ENCODE measurements at places on chromosomes 5 and 9. TPM values are rescaled to one million over a fixed set of nuclear protein-coding genes. Genes with fewer than 3 reads are reported as not detected.

DNA sequence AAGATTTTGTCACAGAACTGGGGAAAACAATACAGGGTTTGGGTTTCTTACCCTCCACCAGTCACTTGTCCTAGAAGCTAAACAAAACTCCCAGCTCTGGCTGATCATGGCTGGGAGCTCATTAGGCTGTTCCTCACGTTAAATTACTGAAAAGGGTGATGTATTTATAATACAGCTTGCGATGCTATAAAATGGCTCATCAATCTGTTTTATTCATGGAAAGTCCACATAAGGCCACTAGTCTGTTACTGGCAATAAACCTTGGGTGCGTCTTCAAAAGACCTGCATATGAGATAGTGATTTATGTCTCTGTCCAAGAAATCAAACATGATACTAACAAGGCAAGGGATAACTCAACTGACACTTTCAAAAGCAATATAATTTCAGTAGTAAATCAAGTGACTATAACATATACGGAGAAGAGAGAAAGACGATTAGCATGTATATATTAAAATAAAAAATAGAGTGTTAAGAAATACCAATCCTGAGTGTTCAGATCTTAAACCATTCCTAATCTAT lies 219.0 kb downstream of the BNC2 start:
- no peak for DNase-seq

DNA sequence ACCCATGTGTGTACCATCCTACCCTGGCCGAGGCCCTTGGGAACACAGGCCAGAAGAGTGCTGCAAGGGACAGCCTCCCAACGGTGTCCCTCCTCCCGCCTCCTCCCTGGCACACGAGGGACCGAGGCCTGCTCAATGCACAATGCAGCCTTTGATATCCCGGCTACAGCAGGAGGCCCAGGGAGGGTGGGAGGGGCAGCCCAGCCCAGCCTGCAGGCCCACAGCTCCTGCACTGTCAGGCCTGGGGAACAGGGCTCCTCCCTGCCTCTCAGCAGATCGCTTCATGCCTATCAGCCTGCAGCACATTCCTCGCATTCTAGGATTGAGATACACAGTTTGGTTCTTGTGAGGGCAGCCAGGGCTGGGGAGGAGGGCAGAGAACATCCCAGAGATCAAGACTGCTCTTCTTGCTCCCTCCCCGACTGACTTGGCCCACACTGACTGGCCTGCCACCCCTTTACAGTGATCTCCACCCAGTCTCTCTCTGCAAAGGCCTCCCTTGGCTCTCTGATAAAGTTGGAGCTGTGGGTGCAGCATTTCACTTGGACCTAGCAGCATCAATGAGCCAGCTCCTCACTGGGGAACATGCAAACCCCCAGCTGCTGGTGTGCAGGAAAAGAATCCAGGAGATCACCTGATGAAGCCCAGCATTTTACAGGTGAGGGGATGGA lies at the start of gene SH3TC2:
TSS of gene SH3TC2 (minus strand) at position 46 of the 671 bp plus-strand sequence. CDS start at position 6, 40 bp downstream.
- peak; percentile 49 for DNase-seq

- no peak for DNase-seq
Observed at GRCh38 chr5:180830253-180831138, 27.9 kb upstream of the MGAT1 start.

DNA sequence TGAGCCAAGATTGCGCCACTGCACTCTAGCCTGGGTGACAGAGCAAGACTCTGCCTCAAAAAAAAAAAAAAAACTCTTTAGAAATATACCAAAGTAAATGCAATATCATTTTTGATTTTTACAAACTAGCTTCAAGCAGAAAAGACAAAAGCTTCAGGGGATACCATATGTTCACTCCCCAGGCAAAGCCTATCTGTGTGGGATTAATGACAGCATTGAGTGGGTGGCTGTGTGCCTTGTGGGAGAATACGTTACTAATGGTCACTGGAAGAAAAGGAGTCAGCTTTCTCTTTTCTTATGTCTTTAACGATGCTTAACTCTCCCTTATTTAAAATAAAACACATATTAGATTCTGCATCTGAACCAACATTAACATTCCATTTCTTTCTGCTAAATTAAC lies 1.9 kb downstream of the PCA3 start:
- DNase-seq = no peak

- no peak for DNase-seq
Observed at GRCh38 chr9:82539146-82539545, 523.8 kb downstream of the RASEF start.

DNA sequence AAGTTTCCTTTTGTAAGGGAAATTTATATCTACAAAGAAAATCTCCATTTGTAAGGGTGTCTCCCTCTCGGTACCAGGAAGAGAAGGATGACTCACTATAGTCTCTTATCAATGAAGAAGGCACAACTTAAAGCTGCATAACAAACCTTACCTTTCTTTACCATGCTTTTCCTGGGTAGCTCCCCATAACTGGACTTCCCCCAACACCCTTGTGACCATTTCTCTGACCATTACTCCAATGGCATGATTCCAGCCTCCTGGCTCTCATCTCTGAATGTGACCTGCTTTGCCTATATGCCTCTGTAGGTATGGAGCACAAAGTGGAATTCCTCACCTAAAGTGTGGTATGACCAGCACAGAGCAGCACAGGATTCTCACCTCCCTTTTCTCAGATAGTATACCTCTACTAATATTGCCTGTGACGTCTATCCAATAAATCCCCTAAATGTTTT lies 62.8 kb downstream of the GNA14 start:
- no peak for DNase-seq

- no peak for DNase-seq
Observed at GRCh38 chr5:123093601-123094236, 4.7 kb downstream of the PRDM6 start.

DNA sequence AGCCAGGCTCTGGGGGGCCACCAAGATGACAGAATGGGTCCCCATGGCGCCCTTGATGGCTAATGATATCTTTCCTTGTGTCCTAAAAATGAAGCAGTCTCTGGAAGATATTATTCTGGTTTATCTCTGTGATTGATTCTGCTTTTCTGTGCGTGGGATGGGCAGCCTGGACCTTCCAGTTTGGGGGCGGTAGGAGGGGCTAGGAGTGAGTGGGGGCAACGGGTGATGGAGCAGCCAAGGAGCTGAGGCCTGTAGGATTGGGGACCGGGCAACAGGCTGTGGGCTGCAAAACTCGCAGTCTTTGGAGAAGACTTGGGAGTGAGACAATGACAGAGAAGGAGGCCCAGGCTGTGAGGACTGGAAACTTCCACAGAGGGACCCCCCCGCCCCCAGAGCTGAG lies 8.8 kb downstream of the PRRX2 start:
- no peak for DNase-seq

- DNase-seq = no peak
Observed at GRCh38 chr5:85132269-85132668, 747.6 kb upstream of the EDIL3 start.

GRCh38 chr5:132773601-132774355 lies 3.3 kb downstream of the SEPTIN8 start:
- no peak for DNase-seq

GRCh38 chr5:56624751-56625150 lies 190.6 kb upstream of the MAP3K1 start:
- no peak for DNase-seq

DNA sequence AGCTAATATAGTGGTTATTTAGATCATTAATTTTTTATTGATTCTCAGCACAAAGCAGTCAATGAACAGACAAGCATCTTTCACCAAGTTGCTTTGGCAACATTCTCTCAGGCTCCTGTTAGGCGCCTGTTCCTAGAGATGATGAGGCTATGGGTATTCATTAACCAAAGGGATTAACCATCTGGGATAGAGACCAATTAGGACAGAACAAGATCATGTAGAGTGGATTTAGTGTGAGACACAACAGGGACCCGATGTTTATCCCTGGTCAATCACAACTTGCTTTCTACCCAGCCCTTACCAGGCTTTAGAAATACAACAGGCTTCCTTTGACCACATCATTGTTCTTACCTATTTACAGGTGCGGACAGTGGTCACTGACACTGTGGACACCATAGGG lies 82.2 kb downstream of the PJA2 start:
- DNase-seq = no peak

DNA sequence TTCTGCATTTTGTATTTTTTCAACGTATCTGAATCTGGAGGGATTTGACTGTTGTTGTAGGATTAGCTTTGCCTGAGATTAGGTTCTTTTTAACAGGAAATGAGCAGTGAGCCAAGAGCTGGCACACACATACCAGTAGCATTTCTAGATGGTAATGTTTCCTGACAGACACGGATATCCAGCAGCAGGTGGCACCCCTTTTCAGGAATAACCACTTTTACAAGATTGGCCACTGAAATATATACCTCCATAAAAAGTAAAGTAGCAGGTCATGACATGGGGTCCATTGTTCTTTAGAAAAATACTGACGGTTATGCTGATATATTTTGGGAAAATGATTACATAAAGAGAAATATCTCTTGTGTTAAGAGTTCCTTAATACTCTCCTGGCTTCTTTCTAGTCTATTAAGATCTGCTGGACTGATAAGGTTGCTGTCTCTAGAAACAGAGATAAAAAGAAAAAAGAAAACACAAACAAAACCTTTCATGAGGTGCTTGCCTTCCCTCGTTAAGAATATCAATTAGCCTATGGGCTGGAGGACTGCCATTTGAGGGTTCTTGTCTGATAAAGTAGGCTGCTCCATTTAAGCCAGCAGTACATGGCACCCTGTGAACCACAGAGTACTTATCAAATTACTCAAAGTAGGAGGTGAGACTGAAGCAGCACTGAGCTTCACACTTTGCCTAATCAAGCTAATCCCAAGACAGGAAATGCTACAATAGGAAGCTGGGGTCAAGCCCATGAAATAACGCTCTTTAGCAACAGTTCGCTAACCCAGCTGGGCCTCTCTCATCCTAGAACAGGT lies 101.6 kb upstream of the PCA3 start:
- peak; percentile 78 for DNase-seq

DNA sequence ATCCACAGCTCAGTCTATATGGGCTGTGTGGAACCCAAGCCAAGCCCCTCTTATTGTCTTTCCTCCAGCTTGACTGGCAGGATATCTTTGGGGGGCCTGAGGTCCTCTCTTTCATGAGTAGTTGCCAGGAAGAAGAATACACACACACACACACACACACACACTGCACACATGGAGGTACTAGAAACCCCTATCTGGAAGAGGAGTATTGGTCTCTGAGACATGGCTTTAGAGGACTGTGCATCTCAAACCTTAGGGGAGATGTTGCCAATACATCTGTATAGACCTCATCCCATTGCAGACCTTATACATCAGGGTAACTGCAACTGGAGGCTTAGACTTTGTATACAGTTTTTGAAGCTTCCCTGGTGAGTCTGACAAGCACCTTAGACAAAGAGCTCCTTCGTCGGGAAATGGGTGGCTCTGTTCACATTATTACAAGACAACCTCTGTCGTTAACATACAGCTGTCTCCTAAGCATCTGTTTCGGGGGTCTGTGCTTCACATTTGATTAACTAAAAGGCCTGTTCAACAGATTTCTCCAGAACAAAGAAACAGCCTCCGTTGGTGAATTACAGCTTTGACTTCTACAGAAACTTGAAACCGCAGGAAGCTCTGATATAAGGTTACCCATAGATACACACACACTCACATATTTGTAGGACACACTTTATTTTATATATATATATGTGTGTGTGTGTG lies 5.5 kb upstream of the ENTREP1 start:
- DNase-seq = no peak

GRCh38 chr5:103037673-103038455 lies 82.1 kb downstream of the GIN1 start:
- DNase-seq = no peak

- DNase-seq = no peak
Observed at GRCh38 chr5:1410156-1411014, 34.9 kb downstream of the SLC6A3 start.

DNA sequence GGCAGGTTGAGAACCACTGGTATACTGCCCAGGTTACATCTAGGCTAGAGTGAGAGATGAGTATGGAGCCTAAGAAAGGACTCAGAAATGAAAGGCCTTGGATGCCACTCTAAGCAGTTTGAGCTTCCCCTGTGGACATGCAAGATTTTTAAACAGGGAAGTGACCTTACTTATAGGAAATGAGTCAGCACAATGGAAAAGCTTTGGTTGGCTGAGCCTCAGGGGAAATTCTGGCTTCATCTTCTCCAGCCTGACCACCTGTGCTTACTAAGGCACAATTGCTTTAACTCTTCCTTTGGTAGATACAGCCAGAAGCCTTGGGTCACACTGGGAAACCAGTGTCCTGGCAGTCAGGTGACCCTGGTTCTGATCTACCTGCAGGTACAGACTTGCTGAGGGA lies 380.2 kb upstream of the ZNF462 start:
- DNase-seq = no peak

DNA sequence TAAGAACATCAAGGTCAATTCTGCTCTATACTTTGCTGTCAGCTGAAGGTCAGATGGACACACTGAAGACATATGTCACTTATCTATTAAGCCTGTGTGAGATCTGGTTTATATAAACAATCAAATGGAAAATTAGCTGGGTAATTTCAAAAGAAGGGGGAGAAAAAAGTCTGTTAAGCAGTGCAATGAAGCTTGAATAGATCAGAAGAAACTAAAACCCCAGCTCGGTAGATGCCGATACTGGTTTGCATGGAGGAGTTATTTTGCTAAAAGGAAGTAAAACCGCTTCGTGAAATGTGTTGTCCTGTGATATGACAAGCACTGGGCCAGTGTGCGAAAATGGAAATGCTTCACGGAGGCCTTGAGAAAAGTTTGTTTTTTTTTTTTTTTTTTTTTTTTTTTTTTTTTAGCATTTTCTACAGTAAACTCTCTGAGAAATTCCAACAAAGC lies 148.8 kb downstream of the MEF2C start:
- DNase-seq = peak; percentile 45

DNA sequence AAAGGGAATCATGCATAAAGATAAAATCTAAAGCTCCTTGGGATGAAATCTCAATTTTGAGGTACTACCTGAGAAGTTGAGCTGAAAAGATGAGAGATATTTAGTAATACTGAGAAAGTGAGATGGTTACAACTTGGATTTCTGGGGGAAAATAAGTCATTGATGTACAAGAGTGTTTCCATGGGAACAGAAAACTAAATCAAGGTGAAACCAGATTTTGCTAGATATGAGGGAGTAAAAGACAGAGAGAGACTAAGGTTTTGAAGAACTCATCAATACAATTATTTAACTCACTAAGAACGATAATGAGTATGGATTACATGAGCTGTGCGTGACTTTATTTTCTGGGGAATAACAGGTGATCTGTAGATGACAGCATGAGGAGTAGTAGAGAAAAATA lies 10.2 kb upstream of the ST8SIA4 start:
- no peak for DNase-seq

GRCh38 chr9:12094046-12094445 lies 599.1 kb upstream of the TYRP1 start:
- DNase-seq = no peak

PCDHGB6 gene
- total RNA-seq = 2.9 TPM

CER1 gene
- not detected for total RNA-seq

EQTN gene
- not detected for total RNA-seq

PFN3 gene
- total RNA-seq = not detected

NOXA1 gene
- total RNA-seq = 2.6 TPM

WDR5 gene
- total RNA-seq = 18.5 TPM

PROB1 gene
- 6.1 TPM for total RNA-seq

FREM1 gene
- total RNA-seq = under 0.01 TPM

GMCL2 gene
- not detected for total RNA-seq

C5orf15 gene
- total RNA-seq = 26.4 TPM

TAF1L gene
- total RNA-seq = under 0.01 TPM

UGT3A1 gene
- total RNA-seq = not detected

MORN5 gene
- not detected for total RNA-seq

MRPS30 gene
- 59.9 TPM for total RNA-seq

All from dermis blood vessel endothelial cell (primary cell).